ENCODE measurements at places on chromosomes 4 and X.

DNA sequence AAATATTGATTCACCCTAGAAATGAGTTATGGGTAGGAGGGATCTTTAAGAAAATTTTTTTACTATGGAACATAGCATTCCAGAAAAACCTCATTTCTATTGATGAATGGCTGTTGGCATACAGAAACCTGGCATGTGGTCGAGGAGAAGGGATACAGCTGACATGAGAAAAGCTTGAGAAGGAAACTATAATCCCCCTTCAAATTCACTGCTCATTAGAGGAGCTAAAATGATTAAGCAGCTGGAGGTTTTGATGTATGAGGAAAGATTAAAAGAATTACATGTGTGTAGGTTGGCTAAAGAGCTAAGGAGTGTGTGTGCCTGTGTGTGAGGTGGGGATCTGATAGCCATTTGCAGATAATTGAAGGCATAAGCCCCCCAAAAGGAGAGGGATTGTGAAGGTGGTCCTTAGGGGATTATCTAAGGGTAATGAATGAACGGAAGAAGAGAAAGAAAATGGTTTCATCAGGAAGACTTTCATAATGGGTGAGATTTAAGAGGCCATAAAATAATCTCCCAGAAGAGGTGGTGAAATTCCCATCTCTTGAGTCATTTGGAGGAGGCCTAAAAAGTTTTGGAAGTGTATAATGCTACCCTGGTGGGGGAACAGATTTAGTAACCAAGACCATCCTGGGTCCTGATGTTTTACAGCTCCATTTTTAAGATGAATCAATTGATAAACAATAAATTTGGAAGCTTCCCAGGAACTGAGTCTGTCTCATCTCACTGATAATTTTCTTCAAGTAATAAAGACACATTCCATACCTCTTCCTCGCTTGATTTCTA lies 272.0 kb upstream of the HAND2 start:
- DNase-seq, result no peak

DNA sequence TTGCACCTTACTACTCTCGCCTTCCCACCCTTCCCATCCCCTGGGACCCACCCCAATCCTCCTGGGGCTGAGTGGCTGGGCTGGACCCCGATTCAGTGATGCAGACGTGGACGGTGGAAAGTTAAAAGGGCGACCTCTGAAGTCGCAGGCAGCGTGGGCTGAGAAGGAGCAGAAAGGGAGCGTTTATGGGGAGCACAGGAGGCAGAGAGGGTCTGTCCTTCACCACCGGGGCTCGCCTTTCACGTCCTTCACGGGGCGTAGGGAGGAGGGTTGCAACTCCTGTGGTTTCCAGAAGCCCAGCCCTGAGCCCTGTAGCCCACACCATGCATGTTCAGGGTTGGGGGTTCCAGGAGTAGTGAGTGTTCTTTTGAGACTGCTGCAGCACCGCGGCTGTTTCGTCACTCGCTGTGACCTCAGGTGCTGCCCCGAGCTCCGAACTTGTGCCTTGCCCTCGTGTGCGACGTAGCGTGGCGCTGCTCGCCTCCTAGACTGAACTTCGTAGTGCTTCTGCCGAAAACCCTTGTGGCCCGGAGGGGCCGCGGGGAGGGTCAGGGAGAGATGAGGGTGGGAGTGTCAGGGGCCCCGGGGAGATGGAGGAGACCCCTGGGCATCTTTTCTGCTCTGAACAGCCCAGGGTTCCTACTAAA lies 1.6 kb downstream of the NHS start:
- DNase-seq, result no peak

- DNase-seq, result no peak
Observed at GRCh38 chr4:121098266-121098665, 25.9 kb upstream of the NDNF start.

GRCh38 chr4:171676555-171677215 lies 136.5 kb upstream of the GALNTL6 start:
- no peak for DNase-seq

GRCh38 chr4:184282895-184283654 lies 65.4 kb upstream of the ENPP6 start:
- no peak for DNase-seq

DNA sequence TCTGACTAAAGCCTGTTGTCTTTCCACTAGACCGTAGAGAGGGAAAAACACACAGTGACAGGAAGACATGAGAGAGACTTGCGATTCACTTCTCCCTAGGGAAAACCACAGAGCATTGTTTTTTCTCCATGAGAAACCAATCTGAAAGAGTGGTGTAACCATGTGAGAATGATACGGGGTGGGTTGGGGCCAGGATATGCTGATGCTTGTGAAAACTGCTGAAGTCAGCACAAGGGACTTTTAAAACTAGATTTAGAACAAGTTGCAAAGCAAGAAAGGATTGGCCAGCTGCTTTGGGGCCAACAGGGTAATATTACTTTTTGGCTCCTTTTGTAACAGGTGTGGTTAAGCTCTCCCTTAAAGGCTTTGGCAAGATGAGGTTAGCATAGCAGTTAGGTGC lies 66.1 kb downstream of the NHSL2 start:
- DNase-seq, result no peak

DNA sequence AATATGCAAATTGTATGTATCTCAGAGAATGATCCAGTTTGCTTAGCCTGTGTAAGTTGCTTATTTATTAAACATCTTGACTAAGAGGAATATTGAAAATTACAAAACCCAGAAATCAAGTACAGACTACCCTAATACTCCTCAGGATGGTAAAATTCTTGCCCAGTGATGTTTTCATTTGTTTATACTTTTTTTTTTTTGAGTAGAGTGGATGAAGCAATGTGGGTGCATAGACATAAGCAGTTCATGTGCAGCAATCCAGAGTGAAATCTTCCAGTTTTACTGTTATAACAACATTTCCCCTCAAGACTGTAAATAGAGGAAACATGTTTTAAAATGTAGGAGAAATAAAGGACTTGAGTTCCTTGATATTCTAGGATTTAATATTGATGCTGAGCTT lies 4.7 kb downstream of the GLRB start:
- DNase-seq, result no peak

- no peak for DNase-seq
Observed at GRCh38 chr4:189022440-189023035, 883.3 kb downstream of the TRIML1 start.

DNA sequence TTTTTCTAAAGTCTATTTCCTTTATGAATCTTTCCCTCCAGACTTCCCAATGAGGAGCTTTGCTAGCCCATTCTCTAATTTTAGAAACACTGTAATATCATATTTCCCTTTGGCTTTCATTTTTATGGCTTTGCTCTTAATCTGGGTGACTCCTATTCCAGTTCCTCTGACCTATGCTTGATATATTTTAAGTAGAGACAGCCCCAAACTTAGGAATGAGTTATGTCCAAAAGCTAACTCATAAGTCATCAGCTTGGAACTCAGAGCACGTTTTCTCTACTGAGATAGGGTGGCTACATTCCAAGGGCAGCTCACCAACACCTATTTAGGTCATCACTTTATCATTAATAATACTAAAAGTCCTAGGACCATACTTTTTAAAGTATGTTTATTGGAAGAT lies 77.8 kb downstream of the OR13H1 start:
- no peak for DNase-seq

DNA sequence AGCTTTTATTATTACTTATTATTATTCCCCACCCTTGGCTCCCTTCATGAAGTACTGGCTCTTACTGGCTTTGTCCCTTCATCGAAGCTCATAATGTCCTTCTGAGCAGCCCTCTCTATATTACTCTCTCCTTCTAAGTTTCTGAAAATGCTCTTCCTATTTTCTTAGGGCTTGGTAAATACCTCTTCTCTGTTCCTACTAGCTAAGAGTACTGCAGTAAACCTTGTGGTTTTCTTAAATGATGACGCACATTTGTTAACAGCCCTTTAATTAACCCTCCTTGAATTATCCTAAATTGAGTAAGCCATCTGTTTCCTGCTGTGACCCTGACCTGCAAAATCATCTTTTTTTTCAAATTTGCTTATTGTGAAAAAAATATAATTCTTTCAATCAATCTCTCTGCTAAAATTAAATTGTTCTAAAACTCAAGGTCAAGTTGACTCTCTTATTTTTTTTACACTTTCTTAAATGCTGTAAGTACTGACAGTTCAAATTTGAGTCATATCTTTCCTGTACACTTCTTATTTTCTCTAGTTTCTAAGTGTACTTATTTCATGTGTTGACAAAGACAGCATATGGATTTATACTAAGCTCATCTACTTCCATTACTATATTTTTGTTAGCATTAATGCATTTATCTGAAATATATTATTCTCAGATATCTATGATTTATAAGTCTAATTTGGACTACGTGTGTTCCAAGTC lies 148.9 kb downstream of the ADAM29 start:
- no peak for DNase-seq

DNA sequence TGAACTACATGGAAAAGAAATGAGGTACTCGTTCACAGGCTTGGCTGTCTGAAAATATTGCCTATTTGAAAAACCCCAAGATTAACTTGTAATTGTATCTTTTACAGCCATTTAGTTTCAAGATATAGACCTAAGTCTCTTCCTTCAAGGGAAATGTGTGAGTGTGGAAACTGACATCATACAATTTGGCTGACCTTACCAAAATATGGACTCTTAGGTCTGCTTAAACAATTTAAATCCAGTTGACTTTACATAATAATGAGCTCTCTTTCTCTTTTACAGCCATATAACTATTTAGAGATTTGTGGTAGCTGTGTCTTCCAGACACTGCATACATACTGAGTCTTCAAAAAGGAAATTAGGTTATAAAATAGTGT lies 186.9 kb downstream of the NR3C2 start:
- no peak for DNase-seq

DNA sequence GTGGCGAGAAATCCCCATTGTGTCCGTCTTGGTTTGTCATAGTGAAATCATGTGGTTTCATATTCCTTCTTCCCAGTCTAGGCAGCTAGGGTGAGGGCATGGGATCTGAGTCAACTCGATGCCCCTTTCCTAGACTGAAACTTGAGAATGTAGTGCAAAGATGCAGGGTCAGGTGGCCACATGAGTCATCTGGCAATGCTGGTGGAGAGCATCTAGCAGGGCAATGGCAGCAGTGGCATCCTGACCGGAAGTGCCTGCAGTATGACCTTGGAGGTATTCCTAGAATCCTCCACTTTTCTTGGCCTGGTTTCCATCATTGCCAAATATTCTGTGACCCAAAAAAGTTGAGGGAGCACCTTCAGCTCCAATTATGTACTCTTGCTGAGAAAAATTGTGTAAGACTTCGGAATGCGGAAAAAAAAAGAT lies 39.1 kb upstream of the TMEM184C start:
- no peak for DNase-seq

DNA sequence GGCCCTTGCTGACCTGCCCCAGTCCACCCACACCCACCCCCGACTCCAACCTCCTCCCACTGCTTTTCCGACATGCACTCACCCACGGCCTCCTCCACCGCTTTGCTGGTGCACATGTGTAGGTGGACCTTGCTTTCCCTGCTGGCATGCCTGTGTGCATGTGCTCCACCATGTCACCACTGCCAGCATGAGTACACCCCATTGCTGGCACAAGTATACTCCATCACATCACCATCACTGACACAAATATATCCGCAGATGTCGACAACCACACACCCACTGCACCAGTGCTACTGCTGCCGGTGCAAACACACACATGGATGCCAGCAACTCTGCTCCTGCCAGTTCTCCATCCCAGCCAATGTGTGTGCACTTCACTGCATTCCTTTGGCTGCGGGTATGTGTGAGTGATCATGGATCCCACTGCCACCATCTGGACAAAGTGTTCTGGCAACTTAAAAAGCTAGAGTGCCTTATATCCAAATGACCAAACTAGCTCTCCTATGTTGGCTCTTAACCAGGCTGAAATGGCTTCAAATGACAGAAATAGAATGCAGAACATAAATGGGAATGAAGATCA lies 1072.3 kb downstream of the RAPGEF2 start:
- DNase-seq, result no peak

GRCh38 chr4:170666909-170667308 lies 577.2 kb upstream of the AADAT start:
- DNase-seq, result no peak

DNA sequence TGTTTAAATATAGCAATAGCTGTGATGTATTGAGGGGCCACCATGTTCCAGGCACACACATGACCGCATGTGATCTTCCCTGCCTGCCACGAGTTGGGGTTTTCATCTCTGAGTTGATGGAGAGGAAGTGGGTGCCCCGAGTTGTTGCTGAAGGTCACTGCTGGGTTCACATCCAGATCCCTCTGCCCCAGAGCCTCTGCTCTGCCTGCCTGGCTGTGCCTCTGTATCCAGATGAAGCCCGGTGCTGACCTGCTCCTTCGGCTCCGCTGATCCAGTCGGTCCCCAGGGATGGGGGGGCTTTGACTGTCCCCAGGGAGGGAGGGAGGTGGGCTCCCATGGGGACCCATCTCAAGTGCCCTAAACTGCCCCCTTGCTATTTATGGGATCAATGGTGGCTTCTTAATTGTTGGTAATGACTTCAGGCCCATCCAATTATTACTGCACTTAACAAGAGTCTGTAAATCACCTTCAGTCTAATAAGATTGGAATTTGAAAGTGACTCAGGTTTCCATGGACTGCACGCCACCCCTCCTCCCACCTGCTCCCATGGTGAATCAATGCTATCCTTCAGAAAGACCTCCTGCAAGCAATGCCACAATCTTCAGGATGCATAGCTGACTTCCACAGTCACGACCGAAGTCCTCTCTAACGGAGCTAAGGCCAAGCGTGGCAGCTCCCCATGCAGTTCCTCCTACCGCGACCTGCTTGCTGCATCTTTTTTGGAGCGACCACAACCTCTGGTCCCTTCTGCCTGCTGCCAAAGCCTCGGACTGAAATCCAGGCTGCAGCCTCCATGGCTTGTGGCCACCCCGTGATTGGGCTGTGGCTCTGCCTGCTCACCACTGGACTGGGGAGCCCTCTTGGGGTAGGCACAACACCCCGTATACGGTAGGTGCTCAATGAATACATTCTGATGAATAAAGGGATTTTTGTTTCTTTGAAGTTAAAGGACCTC lies 73.1 kb downstream of the CPZ start:
- no peak for DNase-seq

DNA sequence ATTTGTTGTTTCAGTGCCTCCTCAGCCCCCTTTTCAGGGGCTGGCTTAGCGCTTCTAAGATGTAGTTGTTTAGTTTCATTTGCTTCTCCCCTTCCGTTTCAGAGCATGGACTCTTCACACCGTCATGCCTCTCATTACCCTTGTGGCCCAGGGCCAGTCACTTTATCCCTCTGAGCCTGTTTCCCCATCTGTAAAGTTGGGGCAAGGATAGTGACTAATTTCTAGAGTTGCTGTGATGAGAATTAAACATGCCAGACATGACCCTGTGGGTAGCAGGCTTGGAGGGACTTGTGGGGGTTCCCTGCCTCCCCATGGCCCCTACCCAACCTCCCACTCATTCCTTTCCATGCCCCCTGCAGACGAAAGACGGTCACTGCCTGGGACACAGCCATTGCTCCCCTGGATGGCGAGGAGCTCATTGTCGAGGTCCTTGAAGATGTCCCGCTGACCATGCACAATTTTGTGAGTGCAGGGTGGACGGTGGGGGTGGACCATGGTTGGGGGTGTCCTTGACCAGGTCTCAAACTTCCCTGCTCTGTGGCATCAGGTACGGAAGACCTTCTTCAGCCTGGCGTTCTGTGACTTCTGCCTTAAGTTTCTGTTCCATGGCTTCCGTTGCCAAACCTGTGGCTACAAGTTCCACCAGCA lies 3.6 kb downstream of the ARAF start:
- DNase-seq, result no peak

GRCh38 chrX:41317477-41318208 lies 16.3 kb upstream of the DDX3X start:
- DNase-seq, result no peak

Data from cortex of kidney (tissue), 1 donor.